GM04503 (cell line): ENCODE measurements at places on chromosomes 3 and 15.

GRCh38 chr3:105965384-105965783, 96.6 kb upstream of the CBLB start:
- DNase-seq: peak; percentile 64

GRCh38 chr3:172101107-172101506, 61.7 kb downstream of the FNDC3B start:
- no peak for DNase-seq

- DNase-seq: no peak
Measured at GRCh38 chr3:16143861-16144447, 30.5 kb upstream of the GALNT15 start.

GRCh38 chr15:51861557-51862359, 32.3 kb downstream of the TMOD3 start:
- no peak for DNase-seq

- DNase-seq: no peak
Measured at GRCh38 chr3:41141433-41142167, 57.7 kb upstream of the CTNNB1 start.

DNA sequence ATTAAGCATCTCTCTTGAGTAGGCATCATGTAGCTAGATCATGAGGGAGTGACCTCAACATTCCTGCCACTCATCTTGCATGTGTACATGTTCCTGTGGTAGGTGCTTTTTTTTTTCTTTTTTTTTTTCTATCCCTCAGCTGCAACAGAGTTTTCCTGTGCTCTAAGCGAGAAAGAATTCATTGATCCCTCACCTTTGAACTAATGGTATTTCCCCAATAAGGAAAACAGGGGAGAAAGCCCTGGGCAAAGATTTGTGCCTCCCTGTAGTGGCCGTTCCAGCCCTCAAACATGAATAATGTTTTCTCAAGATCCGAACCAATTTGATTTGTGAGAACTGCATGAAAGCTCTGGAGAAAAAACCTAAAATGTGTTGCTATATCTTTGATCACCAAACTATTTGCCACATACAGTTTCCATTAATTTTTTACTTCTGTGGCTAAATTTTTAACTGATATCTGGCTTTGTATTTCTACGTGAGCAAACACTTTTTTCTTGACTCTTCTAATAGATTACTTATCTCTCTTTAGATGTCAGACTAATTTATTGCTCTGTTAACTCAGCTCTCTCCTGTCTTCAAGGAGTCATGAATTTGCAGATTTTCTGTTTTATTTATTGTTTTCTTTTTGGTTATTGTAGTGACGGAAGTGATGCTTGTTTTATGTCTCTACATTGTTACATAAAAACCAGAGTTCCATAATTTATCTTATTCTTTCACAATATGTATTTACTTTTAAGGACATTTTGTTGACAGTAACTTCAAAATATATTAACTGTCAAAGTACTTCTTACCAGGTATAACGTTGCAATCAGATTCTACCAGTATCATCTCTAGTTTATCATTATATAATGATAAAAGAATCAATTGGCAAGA, 1396.5 kb downstream of the OTOL1 start:
- no peak for DNase-seq

GRCh38 chr15:48481802-48482201, 150.6 kb downstream of the DUT start:
- DNase-seq: no peak

DNA sequence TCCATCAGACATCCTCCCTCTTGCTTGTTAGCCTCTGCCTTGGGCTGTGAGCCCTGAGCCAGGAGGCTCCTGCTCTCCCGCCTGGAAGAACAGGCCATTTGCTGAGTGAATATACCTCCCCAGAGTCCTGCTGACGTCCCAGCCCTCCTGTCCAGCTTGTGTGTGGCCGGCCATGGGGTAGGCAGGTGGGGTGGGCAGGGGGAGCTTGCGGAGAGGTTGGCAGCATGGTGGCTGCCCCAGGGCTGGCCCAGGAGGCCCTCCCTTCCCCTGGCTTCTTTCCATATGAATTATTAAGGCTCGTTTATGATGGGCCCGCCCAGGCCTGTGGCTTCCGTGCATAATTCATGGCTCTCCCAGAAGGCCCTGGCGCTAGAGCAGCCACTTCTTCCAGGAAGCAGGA, 18.7 kb downstream of the CACNA2D2 start:
- no peak for DNase-seq

DNA sequence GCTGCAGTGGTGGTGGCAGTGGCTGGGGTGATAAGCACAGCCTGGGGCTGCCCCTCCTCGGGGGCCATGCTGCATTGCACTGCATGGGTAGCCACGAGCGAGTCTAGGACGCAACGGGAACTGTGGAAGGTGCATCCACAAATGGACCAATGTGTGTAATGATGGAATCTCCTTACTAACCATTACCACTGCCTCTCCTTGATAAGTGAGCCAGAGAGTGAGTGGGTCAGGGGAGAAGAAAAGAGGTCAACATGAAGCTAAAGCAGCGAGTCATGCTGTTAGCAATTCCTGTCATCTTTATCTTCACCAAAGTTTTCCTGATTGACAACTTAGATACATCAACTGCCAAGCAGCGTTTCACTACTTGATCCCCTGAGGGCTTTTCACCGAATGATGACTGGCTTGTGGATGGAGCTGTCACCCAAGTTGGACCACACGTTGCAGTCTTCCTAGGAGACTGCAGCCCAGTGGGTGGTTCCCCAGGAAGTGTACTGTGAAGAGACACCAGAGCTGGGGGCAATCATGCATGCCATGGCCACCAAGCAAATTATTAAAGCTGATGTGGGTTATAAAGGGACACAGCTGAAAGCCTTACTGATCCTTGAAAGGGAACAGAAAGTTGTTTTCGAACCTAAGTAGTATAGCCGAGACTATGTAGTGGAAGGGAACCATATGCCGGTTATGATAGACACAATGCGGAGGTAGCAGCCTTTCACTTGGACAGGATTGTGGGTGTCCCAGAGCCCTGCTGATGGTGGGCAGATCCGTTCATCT, 20.6 kb downstream of the SAMD7 start:
- DNase-seq: no peak

DNA sequence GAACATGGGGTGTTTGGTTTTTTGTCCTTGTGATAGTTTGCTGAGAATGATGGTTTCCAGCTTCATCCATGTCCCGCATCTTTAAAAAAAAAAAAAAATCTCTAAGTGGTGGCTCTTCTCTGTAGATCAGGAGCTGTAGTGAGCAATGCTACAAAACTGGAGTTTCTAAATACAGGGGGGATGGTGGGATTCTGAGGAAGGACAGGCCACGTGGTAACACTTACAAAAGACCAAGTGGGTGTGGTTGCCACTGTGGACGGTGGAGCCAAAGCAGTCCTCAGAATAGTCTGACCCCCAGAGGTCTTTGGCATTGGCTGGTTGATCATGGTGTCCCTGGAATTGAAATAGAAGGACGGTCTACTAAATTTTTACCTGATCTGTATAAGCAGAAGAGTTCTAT, 7.7 kb downstream of the CCRL2 start:
- DNase-seq: no peak

DNA sequence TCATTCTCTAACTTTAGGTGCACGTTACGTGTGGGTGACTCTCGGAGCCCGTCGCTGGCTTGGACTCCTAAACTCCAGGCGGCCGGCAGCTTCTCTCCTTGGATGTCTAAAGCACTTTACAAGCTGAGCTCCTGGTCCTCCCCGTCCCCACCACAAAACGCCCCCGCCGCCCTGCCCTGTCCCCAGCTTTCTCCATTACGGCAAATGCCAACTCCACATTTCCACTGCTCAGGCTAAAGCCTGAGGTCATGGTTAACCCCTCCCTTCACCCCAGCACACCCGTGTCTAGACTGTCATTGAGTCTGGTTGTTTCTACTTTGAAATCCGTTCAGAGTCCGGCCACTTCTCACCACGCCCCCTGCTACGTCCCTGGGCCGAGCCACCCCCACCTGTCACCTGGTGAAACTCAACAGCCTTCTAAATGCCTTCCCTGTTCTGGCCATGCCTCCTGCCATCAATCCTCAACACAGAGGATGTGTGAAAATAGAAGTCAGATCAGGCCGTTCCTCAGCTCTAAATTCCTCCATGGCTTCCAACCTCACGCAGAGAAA, 8.1 kb upstream of the PCSK6 start:
- no peak for DNase-seq

GRCh38 chr15:38636597-38636996, 72.0 kb upstream of the RASGRP1 start:
- no peak for DNase-seq

DNA sequence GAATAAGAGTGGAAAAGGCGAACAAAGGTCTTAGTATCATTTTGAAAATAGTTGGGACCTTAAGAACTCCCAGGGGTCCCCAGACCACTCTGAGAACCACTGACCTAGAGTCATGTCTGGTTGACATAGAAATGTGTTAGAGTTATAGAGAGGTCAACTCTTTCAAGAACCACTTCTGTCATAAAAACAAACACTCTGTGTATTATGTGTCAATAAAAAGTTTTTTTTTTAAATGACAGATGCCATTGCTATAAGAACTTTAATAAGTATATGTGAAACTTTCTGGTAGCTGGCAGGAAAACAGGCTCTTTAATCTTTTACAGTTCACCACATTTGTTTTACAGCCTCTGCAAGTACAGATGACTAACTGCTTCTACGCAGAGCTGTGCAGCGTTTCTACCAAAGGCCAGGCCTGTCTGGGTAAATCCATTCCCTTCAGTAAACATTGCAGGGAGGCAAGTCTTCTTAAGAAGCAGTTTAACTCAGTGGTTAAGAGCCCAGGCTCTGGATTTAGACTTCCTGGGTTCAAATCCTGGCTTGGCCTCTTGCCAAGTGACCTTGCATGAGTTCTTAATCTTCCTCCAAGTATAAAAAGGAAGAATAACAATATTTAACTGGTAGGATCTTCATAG, 56.6 kb downstream of the RFTN1 start:
- DNase-seq: no peak

DNA sequence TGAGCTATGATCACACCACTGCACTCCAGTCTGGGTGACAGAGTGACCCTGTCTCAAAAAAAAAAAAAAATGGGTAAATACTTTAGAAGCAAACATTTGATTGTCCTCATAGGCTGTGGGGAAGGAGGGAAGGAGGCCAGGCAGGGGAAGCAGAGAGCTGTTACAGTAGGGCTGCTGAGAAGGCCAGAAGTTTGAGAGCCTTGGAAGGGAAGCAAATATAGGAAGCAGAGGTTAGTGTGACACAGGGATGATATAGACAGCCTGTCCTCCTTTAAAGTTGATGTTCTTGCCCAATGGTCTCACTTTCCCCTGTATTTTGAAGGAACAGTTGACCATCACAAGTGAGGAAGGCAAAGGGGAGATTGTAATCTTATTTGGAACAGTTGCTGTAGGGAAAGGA, 5.3 kb upstream of the ALPK3 start:
- DNase-seq: no peak

DNA sequence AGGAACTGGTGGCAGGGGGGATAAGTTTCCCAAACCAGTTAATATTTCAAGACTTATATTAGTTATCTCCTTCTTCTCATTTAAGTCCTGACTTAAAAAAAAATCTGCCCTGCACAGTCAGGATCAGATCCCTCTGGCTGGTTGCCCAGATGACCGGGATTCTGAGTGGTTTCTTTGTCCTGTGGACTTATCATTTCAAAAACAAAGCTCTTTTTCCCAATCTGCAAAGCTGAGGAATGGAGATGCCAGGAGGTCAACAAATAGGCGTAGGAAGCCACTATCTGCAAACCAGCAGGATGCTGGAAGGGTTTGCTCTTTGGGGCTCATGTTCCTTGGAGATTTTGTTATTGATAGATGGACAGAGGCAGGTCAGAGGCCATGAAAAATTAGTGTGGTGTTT, 5.8 kb downstream of the C3orf20 start:
- no peak for DNase-seq

DNA sequence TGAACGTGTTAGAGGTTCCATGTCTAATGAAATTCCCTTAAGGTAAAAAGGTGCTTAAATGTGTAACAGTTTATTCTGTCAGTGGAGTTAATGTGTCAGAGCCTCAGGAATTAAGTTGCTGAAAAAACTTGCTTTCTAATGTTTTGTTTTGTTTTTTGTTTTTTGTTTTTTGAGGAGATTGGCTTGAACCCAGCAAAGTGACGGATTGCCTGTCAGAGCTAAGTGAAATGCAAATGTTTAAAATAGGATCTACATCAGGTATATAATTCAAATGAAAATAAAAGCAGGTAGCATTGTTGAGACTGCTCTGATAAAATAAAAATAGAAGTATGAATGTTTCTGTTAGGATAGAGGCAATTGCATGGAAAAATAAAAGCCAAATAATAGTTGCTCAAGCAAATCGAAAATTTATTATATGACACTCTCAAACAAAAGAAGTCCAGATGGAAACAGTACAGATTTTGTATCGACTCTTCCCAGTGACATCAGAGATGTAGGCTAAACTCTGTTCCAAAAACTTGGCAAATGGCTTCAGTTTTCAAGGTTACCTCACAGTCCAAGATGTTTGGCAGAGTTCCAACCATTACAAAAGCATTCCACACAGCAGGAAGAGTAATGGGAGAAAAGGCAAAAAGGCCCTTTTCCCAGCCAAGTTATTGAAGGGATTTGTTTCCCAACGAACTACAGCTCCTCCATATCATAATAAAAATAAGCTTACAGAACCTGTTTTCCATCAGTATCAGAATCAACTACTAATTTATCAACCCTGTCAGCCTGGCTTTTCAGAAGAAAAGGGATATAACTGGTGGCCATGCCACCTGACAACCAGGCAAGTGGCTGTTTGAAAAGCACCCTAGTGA, 291.0 kb downstream of the TBL1XR1 start:
- DNase-seq: no peak

GRCh38 chr3:53081318-53081717, 35.4 kb upstream of the SFMBT1 start:
- DNase-seq: no peak

DNA sequence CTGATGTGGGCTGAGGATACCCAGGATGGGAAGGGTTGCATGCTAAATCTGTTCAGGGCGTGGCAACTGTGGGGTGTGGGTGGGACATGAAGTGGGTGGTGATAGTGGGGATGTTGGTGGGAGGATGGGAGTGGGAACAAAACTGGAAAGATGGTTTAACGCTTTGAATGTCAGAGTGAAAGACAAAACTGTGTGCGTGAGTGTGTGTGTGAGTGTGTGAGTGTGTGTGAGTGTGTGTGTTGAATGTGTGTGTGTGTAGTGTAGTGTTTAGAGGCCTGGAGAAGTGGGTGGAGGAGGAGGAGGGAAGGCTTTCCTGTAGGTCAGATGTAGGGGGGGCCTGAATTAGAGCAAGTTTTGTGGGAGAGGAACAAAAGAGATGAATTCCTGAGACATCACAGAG, 44.2 kb upstream of the ONECUT1 start:
- no peak for DNase-seq

DNA sequence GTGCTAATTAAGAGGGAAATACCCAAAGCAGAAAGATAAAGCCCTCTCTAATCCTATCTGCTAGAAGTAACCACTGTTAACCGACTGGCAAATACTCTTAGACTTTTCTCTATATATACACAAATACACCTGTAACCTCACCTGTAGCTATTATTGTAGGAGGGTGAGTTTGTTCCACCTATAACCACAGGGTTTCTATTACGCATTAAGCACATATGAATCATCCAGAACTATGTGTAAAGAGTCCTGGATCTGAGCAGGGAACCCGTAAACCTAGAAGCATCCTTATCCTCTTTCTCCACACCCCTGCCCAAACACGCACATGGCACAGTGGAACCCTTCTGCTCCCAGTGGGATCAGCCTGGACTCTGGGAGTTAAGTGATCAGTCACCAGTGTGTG, 172.8 kb upstream of the C2CD4B start:
- no peak for DNase-seq
